ENCODE measurements at places on chromosomes 4 and X.

DNA sequence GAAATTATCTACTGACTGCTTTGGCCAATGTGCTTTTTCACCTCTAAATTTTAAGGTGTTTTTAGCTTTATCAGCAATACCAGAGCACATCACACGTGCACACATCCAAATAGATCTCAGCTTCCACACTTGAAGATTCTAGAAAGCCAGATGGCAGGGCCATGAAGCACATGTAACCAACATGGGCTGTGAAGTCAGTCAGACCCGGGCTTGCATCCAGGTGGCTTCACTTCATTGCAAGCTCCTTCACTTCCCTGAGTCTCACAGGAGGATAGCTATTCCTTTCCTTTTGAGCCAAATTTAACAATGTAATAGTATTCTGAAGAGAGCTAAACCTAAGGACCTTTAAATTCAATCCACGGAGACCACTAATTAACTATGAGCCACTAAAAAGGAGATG is 86.5 kb downstream of the SH3RF1 start:
- DNase-seq = no peak

DNA sequence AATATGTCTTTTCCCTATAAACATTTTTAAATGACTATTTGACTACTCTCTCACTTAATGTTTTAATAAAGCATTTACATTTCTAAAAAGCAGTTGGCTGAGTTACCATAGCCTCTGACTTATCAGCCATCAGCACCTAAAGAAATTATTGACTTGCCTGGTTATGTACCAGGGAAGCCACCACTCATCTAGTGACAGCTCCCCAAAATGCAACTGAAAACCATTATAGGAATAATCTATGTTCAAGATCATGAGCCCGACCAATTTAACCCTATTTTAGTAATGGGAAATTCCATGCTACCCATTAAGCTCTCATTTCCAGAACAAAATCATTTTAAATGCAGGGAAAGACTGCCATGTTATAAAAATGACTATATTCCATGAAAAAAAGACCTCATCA is 34.4 kb downstream of the HDX start:
- no peak for DNase-seq

DNA sequence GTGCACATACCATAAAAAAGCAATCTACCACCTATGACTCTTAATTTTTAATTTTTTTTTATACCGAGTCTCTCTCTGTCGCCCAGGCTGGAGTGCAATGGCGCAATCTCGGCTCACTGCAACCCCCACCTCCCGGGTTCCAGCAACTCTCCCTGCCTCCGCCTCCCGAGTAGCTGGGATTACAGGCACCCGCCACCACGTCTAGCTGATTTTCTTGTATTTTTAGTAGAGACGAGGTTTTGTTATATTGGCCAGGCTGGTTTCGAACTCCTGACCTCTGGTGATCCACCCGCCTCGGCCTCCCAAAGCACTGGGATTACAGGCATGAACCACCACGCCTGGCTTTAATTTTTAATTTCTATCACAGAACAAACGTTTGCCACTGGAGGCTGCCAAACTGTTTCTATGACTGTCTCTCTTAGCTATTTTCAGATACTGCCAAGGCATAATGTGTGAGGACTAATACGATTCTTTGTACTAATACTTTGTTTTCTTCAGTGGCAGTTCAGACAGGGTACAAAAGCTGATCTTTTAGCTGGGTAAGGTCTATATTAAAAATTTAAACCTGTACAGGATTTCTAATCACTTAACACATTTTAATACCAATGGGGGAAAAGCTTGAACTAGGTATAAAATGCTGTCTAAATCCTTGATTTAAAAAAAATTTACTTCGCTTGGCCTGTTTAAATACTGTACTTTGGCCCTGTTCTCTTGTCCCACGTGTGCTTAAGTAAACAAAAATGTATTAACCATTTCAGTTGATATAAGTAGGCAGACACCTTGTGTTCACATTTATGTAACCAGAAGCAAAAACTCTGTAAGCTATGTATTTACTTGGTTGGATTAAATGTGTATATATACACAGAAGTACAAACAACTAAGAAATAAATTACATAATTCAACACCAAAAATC is 2.3 kb downstream of the PGRMC2 start:
- no peak for DNase-seq

GRCh38 chr4:144645102-144645630 is 790 bp upstream of the HHIP start:
- DNase-seq = no peak
